ENCODE measurements at places on chromosomes 16 and 17.

GRCh38 chr17:37096071-37096470 is 147.3 kb downstream of the AATF start:
- DNase-seq = no peak

DNA sequence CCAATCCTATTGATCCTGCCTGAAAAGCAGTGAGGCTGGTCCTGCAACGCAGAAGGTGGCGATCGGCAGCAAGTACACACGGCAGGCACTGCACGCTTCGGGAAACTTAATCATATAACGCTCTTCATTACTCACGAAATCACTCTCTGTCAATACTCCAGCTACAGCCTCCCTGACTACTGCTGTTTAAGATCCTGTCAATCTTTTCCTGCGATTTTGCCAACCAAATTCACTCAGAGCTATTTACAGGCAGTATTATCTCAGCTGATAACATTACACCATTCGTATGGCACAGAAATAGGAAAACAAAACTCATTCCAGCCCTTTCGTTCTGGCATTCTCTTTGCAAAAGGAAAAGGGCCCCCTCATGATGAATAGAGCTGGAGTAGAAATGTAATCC is 262.4 kb upstream of the CDH8 start:
- no peak for DNase-seq

DNA sequence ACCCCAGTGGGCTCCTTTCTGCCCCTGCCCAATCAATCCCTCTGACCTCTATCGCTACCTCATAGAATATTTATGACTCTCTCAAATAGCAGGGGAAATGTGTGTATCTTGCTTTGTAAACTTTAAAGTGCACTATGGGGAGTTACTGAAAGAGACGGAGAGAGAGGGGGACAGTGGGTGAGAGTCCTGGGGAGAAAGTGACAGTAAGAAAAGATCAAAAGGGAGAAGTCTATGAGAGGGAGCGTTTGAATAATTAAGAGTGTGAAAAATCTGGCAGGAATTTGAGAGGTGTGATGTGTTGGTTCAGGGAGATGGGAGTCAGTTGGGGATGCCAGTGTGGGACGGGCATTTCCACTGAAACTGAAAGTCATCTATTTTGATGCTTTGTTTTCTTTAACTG is 32.6 kb downstream of the USP43 start:
- DNase-seq = no peak

- no peak for DNase-seq
Measured at GRCh38 chr16:72112906-72113615, 19.4 kb downstream of the DHX38 start.

Measured in GM03348 (cell line).